ENCODE measurements at places on chromosomes 16 and 17. TPM values are rescaled to one million over a fixed set of nuclear protein-coding genes. Genes with fewer than 3 reads are reported as not detected.

Gene MSL1
- 9.5 TPM for polyA plus RNA-seq

Gene BAHCC1
- not detected for polyA plus RNA-seq

Gene CLEC18A
- polyA plus RNA-seq, result not detected

Gene SP6
- polyA plus RNA-seq, result not detected

DNA sequence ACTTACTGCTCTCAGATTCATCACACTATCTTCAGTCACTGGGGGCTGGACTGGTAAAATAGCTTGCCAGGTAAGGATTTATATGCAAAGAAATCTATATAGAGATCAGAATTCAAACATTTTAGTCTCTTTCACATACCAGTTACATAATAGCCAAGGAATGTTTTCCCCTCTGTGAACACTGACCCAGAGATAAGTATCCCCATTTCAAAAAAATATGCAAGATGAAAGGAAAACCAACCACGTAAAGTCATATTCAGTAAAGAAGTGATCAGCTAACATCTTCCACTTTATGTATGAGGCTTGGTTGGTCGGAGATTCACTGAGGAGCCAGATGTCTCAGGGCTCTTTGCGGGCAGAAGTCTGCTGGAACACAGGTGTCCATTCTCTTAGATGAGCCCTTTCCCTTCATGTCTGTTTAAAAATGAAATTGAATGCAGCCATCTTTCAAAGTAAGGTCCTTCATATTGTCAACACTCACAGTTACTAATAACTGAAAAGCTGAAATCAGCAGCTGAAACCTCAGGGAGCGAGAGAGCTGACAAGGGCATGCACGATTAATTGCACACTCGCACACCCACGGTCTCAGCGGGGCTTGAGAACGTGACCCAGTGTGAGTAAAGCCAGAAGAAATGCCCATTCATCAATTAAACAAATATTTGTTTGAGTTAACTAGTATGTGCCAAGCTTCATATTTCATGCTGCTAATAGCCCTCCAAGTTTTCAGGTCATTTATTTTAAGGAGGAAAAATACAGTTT is 161.2 kb downstream of the MRTFB start:
- no peaks in the 10 kb centered on the region for H3K4me1 ChIP-seq
- no peak overlapping the region for H3K4me3 ChIP-seq
- H3K36me3 ChIP-seq, result peaks cover 3% of the 10 kb centered on the region
- no peaks in the 10 kb centered on the region for H3K27me3 ChIP-seq
- no peak for DNase-seq

- H3K27me3 ChIP-seq, result no peaks in the 10 kb centered on the region
- no peak overlapping the region for H3K4me3 ChIP-seq
- no peak overlapping the region for H3K27ac ChIP-seq
- H3K4me1 ChIP-seq, result no peaks in the 10 kb centered on the region
These were observed 32.7 kb downstream of the CMC2 start for GRCh38 chr16:80973991-80974390.

GRCh38 chr17:74217037-74217730 is 3.8 kb downstream of the TTYH2 start:
- no peak overlapping the region for H3K27ac ChIP-seq
- no peak overlapping the region for H3K4me3 ChIP-seq
- no peak for DNase-seq
- H3K27me3 ChIP-seq, result no peaks in the 10 kb centered on the region
- peaks cover 6% of the 10 kb centered on the region for H3K36me3 ChIP-seq
- H3K4me1 ChIP-seq, result peaks cover 35% of the 10 kb centered on the region

DNA sequence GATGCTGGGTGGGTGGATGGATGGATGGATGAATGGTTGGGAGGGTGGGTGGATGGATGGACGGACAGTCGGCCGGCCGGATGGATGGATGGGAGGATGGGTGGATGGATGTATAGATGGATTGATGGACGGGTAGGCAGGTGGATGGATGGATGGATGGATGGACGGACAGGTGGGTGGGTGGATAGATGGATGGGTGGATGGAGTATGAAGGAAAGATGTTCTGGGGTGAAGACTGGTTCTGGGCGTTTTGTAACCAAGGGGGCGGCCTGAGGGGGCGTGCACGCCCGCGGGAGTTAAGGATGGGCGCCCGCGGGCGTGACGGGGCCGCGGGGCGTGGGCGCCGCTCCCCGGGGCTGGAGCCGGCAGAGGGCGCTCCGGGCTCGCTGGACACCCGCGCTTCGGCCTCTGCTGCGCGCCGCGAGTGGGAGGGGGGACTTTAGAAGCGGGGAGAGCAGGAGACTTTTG is at the start of gene NECAB2:
Gene NECAB2, plus strand, starts transcription at position 407 of the 468 bp plus-strand sequence. CDS start 405 bp downstream, outside the sequence.
- H3K27ac ChIP-seq, result no peak within 1 kb of the TSS
- no peak for DNase-seq
- no peaks in the 10 kb centered on the region for H3K36me3 ChIP-seq
- peaks cover 3% of the 10 kb centered on the region for H3K4me1 ChIP-seq

- H3K27ac ChIP-seq, result peak overlapping the region; percentile 85
- H3K27me3 ChIP-seq, result no peaks in the 10 kb centered on the region
- H3K4me1 ChIP-seq, result peaks cover 30% of the 10 kb centered on the region
- peak; percentile 16 for DNase-seq
- H3K4me3 ChIP-seq, result peak overlapping the region; percentile 93
These were observed 159.4 kb upstream of the ZNF267 start for GRCh38 chr16:31713945-31714902.

DNA sequence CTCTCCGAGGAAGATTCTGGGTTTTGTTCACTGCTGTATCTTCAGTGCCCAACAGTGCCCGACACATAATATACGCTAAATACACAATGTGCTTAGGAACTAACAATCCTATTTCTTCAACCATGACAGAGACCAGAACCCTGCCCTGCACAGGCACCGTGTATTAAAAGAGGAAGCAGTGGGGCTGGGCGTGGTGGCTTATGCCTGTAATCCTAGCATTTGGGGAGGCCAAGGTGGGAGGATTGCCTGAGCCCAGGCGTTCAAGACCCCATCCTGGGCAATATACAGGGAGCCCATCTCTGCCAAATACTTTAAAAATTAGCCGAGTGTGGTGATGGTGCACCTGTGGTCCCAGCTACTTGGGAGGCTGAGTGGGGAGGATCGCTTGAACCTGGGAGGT is 19.3 kb downstream of the ARL2BP start:
- no peak overlapping the region for H3K27ac ChIP-seq
- no peak overlapping the region for H3K4me3 ChIP-seq
- no peak for DNase-seq
- H3K36me3 ChIP-seq, result no peaks in the 10 kb centered on the region
- peaks cover 18% of the 10 kb centered on the region for H3K4me1 ChIP-seq
